ENCODE measurements at places on chromosomes 6 and 20.

DNA sequence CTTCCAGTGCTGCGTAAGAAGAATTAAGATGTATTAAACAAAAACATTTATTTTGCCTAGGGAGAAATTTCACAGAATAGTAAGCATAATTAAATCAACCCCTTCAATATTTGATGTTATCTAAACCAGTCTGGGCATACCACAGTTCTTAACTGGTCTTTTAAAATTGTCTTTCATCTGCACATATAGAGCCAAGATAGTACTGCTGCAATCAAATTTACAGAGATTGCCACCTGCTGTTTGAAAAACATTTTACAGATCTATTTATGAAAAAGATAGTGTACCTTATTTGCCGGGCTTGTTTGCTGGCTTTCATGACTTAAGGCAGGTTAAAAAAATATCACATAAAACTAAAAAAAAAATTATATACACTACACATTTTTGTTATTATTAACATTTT lies 323.2 kb downstream of the ADGRB3 start:
- DNase-seq = no peak

DNA sequence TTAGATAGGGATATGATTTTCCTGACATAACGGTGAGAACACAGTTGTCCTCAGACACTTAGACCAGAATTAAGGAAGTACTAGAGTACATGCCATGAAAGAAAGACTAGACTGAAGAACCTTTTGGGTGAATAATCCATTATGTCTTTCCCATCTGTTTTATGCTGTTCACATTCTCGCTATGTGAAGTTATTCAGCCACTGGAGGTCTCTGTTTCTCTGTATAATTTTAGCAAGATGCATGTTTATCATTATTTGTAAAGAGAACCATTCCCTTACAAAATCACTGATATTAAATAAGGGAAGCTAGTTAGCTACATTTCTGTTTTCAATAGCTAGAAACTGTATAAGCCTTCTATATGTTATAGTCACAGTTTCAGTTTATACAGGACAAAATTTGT lies 391.9 kb downstream of the CD109 start:
- DNase-seq = no peak

DNA sequence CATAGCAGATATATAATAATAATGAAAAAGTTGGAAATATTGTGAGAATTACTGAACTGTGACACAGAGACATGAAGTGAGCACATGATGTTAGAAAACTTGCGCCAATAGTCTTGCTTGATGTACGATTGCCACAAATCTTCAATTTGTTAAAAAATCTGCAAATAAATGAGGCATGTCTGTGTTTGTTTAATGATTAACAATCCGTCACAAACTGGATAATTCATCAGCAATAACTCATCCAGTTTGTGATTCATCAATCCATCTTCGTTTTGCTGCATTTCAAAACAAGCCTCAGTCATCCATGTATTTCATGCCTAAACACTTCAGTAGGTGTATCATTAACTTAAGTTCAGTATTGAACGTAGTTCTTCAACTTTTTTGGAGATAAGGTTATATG lies 25.5 kb upstream of the SMIM26 start:
- DNase-seq = no peak

DNA sequence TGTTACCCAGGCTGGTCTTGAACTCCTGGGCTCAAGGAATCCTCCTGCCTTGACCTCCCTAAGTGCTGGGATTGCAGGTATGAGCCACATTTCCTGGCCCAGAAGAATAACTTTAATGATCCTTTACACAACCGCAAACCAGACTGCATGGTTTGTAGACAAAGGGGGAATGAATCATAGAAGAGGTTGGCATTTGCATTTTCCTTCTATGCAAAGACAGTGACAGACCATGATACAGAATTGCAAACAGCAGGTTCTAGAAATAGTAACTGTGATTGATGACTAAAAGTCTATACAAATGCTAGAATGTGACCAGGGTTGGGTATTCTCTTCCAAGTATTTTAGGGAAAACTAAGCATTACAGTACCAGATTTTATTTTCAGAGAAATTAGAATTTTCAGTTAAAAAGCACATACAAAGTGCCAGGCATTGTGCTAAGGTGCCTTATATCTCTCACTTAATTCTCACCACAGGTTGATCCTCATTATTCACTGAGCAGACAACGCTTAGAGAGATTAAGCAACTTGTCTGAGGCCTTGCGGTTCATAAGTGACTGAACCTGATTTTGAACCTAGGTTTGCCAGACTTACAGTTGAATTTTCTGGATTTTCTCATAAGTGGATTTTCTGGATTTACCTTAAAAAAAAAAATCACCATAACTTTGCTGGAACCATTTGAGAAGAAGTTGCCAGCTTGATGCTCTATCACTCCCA lies 146.6 kb downstream of the ZFAND3 start:
- DNase-seq = no peak

DNA sequence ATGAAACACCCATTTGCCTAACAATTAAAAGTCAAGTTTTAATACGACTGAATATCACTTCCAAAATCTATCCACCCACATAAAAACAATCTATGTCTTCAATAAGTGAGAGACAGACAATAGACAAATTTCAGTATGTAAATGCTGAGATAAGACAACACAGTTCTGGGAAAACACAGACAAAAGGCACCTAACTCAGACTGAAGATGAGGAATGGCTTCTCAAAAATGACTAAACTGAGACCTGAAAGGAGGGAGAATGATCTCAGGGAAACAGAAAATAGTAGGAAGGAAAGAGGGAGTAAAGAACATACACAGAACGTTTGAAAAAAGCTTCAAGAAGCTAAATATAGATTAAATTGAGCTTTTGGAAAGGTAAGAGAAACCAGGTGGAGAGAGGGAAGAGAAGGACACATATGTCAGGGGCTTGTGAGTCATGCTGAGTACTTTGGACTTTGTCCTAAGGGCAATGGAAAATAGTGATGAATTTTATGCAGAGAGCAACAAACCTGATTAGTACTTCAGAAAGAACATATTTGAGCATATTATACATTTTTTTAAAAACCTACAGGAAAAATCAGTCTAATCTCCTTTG lies 16.1 kb downstream of the LMBRD1 start:
- no peak for DNase-seq

All from stimulated activated CD4-positive, alpha-beta T cell treated with anti-CD3 and anti-CD28 coated beads, TNF-alpha, amount 100 ng/mL, for 1 hour (primary cell).